Smooth muscle cell of bladder (primary cell): ENCODE measurements at places on chromosomes 4 and X. TPM values are rescaled to one million over a fixed set of nuclear protein-coding genes. Genes with fewer than 3 reads are reported as not detected.

SLC38A5 gene
- total RNA-seq, result 23.3 and 40.4 TPM in 2 replicates

OPHN1 gene
- total RNA-seq, result 4.7 and 5.6 TPM in 2 replicates

TMSB15A gene
- 0.85 and 0.92 TPM in 2 replicates for total RNA-seq

BCORL1 gene
- 1.1 and 1.7 TPM in 2 replicates for total RNA-seq

ABCE1 gene
- total RNA-seq, result 66.6 and 89.2 TPM in 2 replicates

PRDM8 gene
- total RNA-seq, result 2.8 and 2.9 TPM in 2 replicates

GLUD2 gene
- total RNA-seq, result 1.00 and 1.3 TPM in 2 replicates

TMSB15C gene
- 3.3 and 3.4 TPM in 2 replicates for total RNA-seq

SASH3 gene
- not detected in 2 replicates for total RNA-seq

MGAT4D gene
- not detected in 2 replicates for total RNA-seq
